ENCODE measurements at places on chromosomes 5 and 9.
A peak's percentile ranks its signal among the peaks of the same experiment; 100 is the strongest.

GRCh38 chr5:95949810-95950209, 11.8 kb downstream of the ELL2 start:
- no peak for DNase-seq

GRCh38 chr5:42806701-42807262, 4.9 kb downstream of the SELENOP start:
- DNase-seq = no peak

- DNase-seq = no peak
Observed at GRCh38 chr9:5612185-5612530, 16.7 kb upstream of the RIC1 start.

DNA sequence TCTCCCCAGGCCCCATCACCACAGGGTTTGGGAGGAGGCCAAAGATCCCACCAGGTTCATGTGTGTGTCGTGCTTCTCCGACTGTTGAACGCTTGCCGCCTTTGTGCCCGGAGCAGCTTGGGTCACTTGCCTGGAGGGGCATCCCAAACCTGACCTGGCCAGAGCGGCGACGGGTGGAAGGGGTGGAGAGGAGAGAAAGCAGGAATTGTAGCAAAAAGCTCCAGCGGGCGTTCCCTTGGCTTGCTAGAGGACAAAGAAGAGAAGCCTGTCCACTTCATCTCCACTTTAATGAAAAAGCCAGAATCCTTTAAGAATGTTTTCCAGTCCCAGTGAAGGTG, 2.9 kb upstream of the TRIM41 start:
- DNase-seq = no peak

GRCh38 chr9:75184471-75184870, 96.2 kb downstream of the OSTF1 start:
- no peak for DNase-seq

GRCh38 chr5:79736528-79737514, 47.2 kb downstream of the CMYA5 start:
- DNase-seq = no peak

- DNase-seq = no peak
Observed at GRCh38 chr9:72826996-72827949, 125.6 kb downstream of the ALDH1A1 start.

DNA sequence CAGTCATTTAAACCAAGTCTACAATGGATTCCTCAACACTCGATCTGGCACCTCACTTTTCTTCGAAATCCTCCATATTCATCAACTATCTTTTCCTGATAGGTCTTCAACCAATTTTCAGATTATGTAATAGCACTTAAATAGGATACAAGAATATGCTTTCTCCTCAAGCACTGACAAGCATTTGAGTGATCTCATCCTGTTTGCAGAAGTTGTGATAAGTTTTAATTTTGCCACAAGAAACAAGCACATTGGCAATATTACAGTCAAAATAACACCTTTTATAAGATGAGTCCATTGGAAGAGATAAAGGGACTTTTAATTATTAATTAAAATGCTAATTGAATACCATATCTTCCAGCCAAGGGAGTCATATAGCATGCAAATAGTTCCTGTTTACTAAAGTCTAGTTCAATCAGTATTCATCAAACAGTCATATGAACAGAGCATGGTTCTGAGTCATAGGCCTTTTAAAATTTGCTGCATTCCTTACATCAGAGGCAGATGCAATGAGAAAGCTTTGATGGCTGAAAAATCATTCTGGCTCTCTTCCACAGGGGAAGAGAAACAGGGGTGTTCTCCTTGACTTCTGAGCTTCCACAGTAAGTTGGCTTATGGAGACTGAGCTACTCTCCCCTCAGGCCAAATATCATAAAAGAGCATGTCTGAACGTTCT, 32.7 kb upstream of the ZCCHC9 start:
- no peak for DNase-seq

GRCh38 chr9:88725300-88726019, 190.5 kb downstream of the NXNL2 start:
- no peak for DNase-seq

DNA sequence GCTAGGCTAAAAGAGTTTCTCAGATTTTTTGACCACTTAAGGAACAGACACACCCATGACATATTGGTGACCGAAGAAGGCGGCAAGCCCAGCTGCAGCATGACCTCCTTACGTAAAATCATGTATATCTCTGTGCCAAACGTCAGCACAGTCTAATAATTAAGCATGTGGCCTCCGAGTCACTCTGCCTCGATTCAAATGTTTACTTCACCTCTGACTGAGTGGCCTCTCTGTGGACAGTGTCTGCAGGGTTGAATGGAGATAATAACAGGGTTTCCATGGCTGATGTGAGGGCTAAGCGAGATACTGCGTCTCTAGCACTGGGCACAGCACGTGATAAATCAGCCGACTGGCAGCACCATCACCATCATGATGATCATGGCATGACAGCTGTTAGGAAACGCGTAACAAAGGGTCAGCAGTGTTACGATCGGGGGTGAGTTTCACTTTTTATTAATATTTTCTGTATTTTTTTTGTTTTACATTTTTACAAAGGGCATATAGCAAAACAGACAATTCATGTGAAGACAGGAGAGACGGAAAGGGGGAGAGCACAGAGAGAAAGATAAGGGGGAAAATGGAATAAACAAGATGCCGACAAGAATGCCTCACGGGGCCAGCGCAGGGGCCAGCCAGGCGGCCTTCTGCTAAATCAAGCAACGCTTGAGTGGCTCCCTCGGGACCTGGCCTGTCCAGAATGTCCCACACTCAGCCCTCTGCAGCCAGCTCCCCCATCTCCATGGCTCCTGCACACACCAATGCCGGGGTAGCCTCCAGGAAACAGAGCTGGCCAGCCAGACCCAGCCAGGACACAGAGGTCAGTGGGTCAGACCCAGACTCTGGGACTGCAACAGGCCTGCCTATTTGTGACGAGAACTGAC, 60.3 kb downstream of the ADAMTS2 start:
- no peak for DNase-seq

- DNase-seq = no peak
Observed at GRCh38 chr9:96612105-96612965, 7.3 kb downstream of the CDC14B start.

GRCh38 chr9:108002371-108002956, 512.9 kb upstream of the KLF4 start:
- no peak for DNase-seq

DNA sequence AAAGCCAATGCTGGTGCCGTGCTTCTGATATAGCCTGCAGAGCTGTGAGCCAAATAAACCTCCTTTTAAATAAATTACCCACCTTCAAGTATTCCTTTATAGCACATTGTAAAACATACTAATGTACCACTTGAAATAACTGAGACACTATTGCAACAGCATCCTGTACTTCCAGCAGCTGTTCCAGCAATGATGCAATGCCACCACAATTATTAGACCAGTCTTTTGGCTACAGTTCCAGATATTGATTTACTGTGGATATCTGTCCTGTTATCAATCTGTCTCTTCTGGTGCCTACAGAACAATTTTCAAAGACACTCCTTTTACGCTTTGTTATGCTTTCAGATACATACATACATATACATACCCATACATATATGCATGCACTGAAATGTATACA, 567.9 kb downstream of the TAF11L14 start:
- DNase-seq = no peak

DNA sequence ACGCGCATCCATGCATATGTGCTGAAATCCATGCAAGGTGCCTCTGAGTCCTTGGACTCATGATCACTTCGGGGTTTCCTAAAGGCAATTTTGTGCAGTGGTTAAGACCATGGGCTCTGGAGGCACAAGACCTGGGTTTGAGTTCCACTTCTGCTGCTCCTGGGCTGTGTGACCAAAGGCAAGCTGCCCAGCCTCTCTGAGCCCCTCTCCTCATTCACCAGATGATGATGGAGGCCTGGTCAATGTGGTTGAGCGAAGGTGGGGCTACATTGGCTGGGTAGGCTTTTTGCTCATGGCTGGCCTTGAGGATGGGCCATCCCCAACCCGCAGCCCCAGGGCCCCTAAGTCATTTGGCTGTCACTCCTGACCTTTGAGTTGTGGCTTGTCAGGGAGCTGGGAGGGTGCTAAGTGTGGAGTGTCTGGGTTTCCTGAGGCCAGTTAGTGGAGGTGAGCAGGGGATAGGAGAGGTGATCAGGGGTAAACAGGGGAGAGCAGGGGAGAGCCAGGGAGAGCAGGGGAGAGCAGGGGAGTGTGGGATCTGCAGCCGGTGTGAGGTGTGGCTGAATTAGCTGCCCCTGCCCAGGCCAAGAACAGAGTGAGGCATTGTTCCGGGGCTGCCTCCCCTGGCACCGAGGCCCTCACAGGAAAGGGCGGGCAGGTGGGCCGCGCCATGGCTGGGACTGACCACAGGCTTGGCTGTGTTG, 64.6 kb upstream of the SYNPO start:
- DNase-seq = no peak

- DNase-seq = no peak
Observed at GRCh38 chr9:120374239-120374638, 205.7 kb downstream of the CDK5RAP2 start.

DNA sequence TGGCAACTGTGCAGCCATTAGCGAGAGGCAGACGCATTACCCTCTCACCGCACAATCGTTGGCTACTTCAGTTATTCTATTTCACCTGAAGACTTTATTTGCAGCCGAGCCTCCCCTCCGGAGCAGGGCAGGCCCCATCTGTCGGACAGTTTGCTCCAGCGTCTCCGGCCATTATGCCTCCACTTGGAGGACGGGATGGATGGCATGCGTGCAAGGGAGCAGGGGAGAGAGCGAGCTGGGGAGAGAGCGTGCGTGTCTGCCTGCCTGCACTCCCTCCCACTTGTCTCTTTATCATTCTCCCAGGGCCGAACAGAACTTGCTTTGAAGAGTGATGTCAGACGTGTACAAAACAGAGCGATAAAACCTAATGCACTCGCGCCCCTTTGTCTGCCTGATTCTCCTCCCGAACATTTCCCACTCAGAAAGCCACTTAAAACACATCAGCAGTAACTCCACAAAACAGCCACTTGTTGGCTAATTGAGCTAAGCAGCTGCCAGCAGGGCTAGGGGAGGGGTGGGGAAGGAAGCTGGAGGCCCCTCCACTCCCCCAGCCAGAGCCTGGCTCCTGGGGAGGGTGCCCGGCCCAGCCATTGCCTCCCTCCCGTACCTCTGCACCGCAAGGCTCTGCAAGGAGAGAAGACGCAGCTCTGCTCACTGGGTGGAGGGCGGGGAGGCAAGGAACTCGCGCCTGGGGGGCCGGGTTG, 43.4 kb upstream of the FUBP3 start:
- DNase-seq = no peak

- DNase-seq = no peak
Observed at GRCh38 chr5:143056792-143057579, 286.8 kb downstream of the ARHGAP26 start.

GRCh38 chr5:139492700-139493192, 10.2 kb upstream of the STING1 start:
- no peak for DNase-seq

DNA sequence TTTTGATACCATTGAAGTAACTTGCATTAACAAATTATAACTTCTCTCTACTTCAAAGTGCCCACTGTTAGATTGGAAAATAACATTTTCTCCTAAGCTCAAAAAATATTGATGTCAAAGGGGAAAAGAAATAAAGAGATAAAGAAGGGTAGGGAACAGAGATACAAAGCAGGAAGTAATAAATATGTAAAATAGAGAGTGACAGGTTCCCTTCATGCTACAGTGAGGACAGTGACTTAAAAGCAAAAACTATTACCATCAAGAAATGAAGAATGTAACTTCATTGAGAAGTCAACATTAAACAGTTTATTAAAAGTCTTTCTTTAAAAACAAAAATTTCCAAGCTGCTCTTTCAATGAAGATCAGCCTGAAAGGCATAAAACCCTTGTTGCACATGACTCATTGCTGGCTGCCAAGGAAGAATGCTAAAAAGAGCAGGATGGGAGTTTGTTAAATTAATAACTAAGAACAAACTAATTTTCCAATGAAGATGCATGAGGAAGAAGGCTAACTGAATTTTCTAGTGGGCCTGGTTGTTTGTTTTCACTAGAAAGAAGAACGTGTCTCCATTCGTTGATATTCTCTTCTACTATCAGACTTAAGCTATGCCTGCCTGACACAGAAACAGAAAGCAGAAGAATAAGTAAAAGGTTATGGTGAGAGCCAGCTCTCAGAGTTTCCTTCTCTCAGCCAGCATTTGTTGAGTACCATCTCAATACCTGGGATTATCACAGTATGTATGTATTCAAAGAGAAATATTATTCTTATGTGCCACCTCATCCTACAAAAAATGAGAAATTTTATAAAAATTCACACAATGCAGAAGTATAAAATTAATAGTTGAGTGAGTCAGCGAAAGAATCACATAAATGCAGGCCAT, 197.8 kb upstream of the NREP start:
- DNase-seq = no peak

- no peak for DNase-seq
Observed at GRCh38 chr5:163727028-163727427, 221.6 kb downstream of the MAT2B start.

- no peak for DNase-seq
Observed at GRCh38 chr5:155564541-155564940, 551.0 kb downstream of the KIF4B start.

DNA sequence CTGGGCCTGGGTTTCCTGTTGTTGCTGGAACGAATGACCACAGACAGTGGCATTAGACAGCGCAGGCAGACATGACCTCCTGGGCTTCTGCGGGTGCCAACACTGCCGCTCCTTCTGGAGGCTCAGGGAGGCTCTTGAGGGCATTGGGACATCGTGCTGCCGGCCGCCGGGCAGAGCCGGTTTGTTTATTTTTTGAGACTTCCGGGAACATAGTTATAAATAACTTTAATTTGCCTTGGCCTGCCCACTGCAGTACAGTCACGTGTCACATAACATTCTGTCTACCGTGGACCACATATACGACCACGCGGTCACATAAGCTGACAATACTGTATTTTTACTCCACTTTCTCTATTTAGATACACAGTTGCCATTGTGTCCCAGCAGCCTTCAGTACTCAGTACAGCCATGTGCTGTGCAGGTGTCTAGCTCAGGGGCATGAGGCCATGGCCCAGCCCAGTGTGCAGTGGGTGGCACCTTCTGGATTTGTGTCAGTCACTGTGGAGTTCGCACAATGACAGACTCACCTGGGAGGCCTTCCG, 8.2 kb upstream of the TOR4A start:
- peak; percentile 64 for DNase-seq

- no peak for DNase-seq
Observed at GRCh38 chr5:133754575-133755169, 142.3 kb upstream of the FSTL4 start.

- DNase-seq = no peak
Observed at GRCh38 chr9:73183428-73183827, 31.8 kb downstream of the ANXA1 start.

DNA sequence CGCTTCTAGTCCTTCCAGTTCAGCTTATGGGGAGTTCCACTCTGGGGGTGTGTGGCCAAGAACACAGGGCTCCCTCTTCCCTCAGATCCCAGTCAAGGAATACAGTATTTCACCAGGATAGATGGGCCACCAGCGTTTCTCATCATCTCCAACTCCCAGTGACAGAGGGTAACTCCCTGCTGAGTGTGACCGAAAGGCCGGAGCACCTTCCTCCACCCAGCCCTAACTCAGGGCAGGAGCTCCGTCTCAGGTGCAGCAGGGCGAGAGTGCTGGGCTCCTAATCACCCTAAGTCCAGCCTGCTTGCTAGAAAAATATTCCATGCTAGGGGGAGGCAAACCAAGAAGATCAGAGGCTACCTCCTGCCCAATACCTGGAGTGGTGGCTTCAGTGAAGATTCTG, 102.6 kb downstream of the ADAMTS2 start:
- no peak for DNase-seq
